ENCODE measurements at places on chromosomes 2 and 18.

DNA sequence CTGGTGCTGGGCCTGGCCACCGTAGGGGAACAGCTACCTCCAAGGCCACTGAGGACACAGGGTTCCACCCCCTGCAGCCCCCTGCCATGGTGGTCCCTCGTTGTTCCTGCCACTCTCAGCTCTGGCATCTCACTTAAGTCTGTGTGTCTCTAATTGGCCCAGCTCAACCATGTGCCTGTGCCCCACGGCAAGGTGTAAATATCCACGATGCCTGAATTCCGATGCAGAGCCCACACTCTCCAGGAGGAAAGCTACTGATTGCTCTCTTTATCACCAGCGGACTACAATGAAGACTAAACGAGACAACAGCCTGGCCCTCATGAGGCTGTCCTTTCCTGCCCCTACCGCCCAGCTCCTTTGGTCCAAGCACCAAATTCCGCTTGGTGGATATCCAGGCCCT lies 17.0 kb upstream of the CHRNA1 start:
- DNase-seq = no peak

DNA sequence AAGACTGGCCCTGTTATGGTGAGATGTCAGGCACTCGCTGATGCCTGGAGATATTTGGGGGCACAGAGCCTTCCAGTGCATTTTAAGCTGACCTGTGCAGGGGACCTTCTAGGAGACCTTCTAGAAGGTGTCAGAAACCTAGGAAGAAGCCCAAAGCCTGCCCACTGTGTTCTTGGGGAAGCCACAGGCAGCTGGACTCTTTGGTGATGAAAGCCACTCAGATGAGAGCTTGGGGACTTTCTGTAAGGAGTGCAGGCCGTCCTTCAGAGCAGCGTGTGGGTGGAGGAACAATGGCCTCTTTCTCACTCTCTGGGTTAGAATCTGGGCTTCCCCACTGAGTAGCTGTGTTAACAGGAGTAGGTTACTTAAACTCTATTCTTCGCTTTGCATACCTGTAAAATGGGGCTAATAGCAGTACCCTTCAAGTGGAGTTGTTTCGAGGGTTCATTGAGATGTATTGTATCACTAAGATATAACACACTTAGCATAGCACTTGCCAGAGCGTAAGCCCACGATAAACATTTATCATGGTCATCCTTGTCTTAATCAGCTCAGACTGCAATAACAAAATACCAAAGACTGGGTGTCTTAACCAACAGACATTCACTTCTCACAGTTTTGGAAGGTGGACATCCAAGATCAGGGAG lies 322.3 kb upstream of the EPAS1 start:
- no peak for DNase-seq

- no peak for DNase-seq
Measured at GRCh38 chr2:215772003-215772402, 241.3 kb downstream of the MREG start.

GRCh38 chr2:3557639-3558204 lies 411 bp downstream of the RNASEH1 start:
- no peak for DNase-seq

DNA sequence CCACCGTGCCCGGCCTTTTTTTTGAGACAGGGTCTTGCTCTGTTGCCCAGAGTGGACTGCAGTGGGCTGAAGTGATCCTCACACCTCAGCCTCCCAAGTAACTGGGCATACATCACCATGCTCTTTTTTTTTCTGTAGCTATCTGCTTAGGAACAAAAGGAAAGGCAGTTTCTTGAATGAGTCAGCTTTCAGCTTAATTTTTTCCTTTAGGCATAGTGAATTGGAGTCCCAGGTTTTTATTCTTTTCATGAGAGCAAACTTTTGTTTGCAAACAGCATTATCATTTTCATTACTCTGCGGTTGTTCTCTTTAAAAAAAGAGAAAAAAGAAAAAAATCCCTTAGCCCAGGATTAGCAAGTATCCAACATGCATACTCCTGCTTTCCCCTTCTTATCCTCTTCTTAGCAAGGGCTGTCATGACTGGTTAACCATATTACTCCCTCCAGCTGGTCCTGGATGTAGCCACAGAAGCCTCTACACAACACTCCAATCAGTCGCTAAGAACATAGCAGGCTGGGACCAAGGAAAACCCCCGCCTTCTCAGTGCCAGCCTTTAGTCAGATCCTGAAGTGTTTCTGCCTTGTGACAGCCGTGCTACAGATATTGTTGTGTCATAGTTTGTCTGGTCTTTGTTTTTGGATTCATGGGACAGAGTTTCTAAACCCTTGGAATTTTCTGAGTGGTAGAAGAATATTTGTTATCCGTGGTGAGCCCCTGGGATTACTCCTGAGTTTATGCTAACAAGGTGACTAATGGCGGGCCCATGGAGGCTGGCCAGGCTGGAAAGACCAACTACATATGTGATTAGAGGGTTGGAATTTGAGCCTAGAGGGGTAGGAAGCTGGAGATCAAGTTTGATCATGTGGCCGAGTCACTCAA lies 23.3 kb upstream of the ST3GAL5 start:
- no peak for DNase-seq

DNA sequence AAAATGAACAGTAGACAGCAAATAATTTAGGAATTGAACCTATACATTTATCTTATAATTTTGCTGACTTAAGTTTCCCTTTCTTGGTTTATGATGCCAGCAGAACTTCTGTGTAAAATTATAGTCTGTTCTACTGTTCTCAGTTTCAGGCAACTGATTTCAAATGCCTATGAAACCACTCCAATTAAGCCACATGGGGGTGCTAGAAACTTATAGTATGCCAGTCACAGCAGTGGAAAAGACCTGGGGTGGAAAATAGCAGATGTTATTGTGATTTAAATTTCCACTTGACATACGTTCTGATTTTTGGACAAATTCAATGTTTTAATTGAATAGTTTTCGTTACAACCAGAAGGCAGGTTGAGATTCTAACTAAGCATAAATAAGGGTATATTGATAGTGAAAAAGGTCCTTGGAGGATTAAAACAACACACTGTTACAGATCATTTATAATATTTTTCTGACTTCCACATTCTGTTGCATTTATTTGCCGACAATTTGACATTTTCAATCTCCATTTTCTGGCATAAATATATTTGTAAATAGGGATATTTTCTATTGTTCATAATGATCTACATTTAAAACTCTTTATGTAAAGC lies 61.4 kb downstream of the CPS1 start:
- peak; percentile 35 for DNase-seq

Measured in activated CD4-positive, alpha-beta T cell treated with anti-CD3 and anti-CD28 coated beads, Interleukin-2, Interleukin-6, amounts not matched to agents 100 ng/mL and 50 ng/mL, durations not matched to agents 16 hours and 8 hours (primary cell).